Immature natural killer cell (primary cell): ENCODE measurements at places on chromosomes 6 and 20. TPM values are rescaled to one million over a fixed set of nuclear protein-coding genes. Genes with fewer than 3 reads are reported as not detected.

Gene ADAM33
- polyA plus RNA-seq, result not detected

Gene F13A1
- 16.0 TPM for polyA plus RNA-seq

Gene CTAGE9
- not detected for polyA plus RNA-seq

Gene DAAM2
- not detected for polyA plus RNA-seq

Gene SNAP91
- polyA plus RNA-seq, result not detected

Gene ULBP3
- 0.50 TPM for polyA plus RNA-seq

Gene BANF2
- not detected for polyA plus RNA-seq

Gene GMNN
- 5.1 TPM for polyA plus RNA-seq

Gene GABRR2
- not detected for polyA plus RNA-seq

DNA sequence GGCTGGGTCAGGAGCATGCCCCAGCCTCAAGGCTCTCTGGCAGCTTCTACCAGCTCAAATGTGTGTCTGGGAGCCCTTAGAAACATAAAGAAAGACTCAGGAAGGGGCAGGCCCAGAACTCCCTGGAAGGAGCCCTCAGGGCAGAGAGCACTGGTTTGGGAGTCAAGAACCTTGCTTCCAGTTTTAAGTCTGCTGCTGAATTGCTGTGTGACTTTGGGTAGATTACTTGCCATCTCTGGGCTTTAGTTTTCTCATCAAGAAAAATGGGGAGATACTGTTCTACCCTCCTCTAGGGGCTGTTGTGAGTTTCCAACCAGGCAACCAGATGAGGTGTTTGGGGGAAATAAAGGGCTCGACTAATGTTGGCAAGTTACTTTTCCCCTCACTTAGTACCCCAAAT lies 8.8 kb downstream of the GDAP1L1 start:
- DNase-seq, result no peak

DNA sequence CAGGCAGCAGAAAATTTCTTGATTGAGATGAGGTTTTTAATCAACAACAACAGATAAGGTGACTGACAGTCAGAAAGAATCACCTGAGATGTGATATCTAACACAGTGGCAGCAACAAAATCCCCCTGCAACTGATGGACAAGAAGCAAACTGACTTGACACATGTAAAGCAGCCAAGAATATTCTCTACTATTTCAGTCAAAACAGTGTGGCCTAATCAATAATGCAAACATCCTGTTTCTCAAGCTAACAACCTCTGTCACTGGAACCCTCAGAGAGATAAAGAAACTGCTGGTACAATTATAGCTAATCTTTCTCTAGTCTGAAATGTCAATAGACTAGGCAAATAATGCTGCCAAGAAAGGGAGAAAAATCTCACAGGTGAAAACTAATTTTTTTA lies 4.6 kb upstream of the CGA start:
- no peak for DNase-seq

- no peak for DNase-seq
Observed at GRCh38 chr6:111533087-111533784, 50.2 kb upstream of the REV3L start.

DNA sequence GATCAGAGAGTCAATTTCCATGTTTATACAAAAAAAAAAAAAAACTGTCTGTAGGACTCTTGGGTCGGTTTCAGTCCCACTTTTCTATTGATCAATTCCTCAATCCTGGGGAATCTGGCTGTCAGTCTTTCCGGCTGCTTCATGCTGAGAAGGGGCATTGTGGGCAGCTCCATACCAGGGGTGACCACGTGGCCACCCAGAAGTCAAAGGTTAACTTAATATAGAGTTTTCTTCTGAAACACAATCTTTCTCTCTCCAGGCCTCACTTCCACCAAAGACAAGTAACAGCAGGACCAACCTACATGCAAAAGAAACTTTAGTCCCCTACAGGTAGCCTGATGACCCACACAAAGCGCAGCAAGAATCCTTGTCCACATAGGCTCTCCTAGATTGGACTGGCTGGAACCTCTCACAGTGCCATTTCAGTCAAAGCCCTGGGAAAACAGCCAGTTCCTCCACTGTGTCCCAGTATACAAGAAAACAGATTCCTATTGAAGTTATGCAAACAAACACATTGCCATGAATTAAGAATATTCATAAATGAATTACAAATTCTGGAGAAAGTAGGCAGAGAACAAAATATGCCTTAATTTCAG lies 18.5 kb upstream of the SERPINB9 start:
- DNase-seq, result no peak

DNA sequence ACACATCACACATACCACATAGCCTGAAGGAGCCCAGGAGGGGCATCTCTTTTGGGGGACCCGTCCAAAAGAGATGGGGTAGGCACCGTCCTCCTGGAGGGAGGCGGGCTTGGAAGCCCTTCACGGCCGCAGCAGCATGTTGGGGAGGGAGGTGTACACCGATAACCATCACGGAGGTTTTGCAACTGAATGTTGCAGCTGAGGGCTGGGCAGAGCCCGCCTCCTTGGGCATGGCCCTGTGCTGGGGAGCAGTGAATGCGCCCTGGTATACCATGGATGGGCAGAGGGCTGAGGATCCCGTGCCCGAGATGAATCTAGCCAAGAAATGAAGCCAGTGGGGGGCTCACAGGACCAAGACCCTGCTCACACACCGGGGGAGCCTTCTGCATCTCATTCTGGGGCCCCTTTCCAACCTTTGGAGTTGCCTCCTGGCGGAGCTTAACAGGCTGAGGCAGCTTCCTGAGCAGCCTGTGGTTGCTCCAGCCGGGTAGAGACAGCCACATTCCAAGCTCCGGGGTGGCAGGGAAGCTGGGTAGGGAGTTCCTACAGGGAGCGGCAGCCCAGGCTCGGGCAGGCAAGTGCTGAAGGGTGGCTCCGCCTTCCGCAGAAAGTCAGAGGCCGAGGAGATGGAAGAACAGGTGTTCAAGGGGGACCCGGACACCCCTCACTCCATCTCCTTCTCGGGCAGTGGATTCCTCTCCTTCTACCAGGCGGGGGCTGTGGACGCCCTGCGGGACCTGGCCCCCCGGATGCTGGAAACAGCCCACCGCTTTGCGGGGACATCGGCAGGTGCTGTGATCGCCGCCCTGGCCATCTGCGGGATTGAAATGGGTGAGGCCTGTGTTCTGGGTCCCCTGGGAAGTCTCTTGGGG lies at the start of gene PNPLA1:
PNPLA1 (plus strand) TSS at position 227 of the 872 bp plus-strand sequence; CDS start at position 627, 400 bp downstream.
- no peak for DNase-seq

DNA sequence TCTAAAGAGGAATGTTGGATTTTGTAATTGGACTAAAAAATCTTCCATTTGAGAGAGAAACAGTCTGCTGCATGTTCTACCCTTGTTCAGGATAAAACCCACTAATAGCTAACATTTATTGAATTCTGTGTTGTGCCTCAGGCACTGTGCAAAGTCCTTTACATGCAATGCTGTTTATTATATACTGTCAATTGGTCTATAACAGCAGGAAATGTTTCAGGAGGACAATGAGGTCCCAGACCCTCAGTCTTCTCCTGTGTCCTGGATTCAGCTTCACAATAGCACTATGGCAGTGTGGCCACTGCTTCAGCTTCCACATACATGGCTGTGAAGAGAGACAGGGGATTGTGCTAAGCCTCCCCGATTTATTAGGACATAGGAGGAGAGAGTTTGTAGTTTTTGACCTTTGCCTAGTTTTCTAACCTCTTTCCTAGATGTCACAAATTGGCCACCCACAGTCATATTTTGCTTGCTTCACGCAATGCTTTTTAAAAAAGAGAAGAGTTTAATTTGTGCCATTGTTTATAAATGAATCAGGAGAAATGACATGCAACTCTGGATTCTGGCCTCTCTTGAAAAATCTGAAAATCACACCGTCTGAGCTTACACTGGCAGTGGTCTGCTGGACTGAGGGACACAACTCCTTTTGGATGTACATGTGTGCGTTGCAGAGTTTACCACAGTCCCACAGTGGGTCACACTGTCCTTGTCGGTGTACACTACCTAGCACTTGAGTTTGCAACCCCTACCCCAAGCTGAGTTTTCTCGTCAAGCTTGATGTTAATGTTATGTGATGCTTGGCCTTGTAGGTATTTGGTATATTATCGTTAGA lies 11.3 kb downstream of the PTPN1 start:
- DNase-seq, result no peak

DNA sequence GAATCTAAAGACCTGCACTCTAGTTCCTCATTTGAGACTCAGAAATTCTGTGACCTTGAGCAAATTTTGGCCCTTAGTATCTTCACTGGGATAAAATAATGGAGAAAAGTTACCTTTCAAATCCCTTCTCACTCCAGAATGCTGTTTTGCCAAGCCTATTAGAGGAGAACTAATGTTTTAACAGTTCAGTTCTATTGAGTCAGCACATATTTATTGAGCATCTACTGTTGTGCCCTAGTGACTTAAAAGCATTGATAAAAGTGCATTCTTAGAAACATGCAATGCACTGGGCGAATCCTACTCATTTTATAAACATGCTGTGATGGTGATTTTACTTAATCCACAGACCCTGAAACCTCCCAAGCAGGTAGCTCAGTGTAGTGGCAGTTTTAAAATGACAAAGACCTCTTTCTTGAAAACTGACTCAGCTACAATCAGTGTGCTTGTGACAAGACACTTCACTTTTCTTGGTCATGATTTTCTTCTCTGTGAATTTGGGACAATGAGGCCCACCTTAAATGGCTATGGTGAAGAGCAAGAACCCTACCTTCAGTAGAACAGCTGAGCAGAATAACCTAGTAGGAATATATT lies 312.0 kb downstream of the ALDH8A1 start:
- DNase-seq, result no peak

GRCh38 chr6:107103082-107103481 lies 12.2 kb downstream of the BEND3 start:
- no peak for DNase-seq

GRCh38 chr6:149897015-149897697 lies 757 bp downstream of the RAET1E start:
- no peak for DNase-seq

GRCh38 chr6:137875058-137875520 lies 8.0 kb downstream of the TNFAIP3 start:
- peak; percentile 19 for DNase-seq

DNA sequence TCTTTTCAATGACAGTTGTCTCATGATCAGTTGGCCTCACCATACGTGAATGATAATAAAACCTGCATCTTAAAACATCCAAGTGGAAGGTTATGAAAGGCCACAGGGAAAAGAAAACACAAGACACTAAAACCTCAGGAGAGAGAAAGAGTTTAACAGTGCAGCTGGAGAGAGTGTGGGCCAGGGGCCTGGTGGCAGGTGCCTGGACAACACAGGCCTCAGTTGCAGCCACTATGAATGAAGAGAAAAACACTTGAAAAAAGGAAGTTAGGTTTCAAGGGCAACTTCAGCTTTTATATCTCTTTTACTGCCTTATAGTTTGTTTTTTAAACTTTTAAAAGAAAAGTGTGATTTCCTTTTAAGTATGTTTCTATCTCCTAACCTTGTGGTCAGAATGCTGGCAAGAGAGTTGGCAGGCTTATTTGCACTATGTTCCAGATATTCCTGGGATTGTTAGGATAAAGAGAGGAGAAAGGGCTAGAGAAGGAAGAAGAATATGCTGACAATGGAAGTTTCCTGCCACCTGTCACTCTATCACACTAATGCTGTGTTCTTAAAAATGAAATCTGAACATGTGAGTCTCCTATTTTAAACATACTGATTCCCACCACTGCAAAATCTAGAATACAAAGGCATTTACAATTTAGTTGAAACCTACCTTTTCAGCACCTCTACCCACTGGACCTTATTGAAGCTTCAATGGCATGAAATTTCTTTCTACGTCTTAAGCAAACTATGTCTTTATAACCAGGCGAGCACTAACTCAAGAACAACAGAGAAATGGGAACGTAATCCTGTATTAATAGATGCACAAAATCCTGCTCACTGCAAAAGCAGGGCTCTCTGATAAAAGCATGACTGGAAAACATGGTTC lies 222.4 kb downstream of the CD83 start:
- DNase-seq, result no peak

- DNase-seq, result no peak
Observed at GRCh38 chr20:25338112-25339023, 52.3 kb downstream of the ABHD12 start.

DNA sequence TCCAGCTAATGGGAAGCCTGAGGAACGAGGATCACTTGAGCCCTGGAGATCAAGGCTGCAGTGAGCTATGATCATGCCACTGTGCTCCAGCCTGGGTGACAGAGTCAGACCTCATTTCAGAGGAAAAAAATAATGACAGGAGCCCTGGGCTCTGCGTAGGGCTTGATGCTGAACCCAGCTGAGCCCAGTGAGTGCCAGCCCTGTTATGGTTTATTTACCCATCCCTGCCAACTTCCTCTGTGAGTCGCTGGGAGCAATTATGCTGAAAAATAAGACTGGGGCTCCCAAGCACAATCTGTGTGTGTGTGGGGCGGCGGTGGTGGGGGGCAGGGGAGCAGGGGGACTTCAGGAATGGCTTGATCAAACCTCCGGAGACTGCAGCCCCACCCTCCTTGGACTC lies 75.9 kb upstream of the PMEPA1 start:
- no peak for DNase-seq

DNA sequence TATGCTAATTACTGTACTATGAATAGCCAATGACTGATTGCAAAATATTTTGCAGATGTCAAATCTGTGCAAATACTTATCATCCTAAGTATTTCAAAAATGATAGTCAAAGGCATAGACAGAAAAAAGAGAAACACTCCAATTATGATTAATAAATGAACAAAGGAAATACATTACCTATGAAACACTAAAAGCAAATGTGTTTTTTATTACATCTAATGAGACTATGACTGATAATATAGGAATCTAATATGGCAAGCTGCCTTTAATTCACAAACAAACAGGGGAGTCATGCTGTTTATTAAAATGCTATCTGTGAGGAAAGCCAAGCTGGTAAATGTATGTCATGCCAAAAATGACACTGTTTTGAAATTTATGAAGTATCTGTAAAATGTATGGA lies 713.2 kb upstream of the NRSN1 start:
- no peak for DNase-seq

GRCh38 chr6:166556863-166557322 lies 29.6 kb downstream of the RAMACL start:
- DNase-seq, result no peak

DNA sequence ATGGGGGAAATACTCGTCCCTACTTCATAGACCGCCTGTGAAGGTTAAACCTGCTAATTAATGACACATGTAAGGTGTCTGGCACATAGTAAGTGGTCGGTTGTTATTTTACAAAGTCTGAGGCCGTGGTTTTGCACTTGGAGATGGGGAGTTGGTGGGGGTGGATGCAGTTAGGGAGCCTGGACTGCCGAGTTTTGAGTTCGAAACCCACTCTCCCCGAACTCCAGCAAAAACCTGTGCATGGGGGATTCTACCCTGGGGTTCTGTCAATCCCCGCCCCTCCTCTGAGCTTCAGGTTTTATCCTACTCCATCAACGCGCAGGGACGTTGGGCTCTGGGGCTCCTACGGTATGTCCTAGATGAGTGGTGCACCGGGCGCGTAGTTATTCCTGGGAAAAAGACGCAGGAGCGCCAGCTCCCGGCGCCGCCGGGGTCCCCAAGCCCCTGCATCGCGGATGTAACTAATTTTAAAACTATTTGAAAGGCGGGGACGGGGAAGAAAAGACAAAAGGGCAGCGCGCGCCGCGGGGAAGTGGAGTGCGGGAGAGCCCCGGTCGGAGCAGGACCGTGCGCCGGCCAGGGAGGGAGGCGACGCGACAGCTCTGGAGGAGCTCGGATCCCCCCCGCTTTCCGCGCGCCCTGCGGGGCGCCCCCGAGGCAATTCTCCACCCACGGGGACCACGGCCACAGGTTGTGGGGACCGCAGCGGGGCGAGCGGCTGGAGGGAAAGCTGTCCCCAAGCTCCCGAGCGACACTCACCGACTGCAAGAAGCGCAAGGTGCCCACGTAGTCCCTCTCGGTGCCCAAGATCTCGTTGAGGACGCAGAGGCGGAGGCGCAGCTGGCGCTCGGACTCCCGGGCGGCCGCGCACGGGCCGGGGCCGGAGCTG lies 672 bp downstream of the PREX1 start:
- DNase-seq, result peak; percentile 73

GRCh38 chr6:45206793-45207492 lies 121.2 kb upstream of the RUNX2 start:
- no peak for DNase-seq

GRCh38 chr20:35120012-35120701 lies 27.0 kb downstream of the EDEM2 start:
- no peak for DNase-seq
